Activated naive CD4-positive, alpha-beta T cell treated with anti-CD3 and anti-CD28 coated beads, Interleukin-2, amount 50 U/mL, for 16 hours (primary cell): ENCODE measurements at places on chromosomes 16 and 17.
A peak's percentile ranks its signal among the peaks of the same experiment; 100 is the strongest.

GRCh38 chr17:80640366-80641084 is 95.9 kb downstream of the RPTOR start:
- no peak for DNase-seq

DNA sequence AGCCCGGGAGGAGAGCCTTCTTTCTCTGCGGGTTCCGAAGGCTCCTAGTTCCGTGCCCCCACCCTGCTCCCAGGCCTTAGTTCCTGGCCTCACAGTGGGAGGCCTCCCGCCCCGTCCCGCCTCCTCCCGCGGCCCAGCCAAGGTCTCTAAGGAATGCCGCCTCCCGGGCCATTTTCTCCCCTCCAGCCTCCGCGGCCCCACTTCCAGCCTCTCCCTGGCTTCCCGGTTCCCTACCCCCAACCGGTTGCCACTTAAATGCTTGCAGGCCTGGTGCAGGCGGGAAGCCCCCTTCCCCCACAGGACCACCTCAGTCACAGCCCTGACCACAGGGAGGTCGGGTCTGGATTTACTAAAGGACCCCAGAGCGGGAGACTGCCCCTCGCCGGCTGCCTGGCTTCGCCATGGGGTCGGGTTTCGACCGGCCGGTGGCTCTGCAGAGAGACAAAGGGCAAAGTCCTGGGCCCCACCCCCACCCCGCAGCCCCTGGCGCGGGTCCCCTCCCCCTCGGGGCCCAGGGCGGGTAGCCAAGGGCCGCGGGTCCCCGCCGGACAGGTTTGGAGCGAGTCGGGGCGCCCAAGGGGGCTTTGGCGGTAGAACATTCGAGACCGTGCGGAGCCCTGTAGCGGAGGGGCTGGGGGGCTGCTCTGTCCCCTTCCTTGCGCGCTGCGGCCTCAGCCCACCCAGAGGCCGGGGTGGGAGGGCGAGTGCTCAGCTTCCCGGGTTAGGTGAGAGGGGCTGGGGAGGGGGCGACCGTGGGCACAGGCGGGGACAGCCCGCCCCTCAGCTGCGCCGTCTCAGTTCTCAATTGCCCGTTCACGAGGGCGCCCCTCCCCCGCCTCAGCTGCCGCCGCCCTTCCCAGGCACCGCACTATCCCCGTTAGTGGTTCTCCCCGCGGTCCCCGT is 16.4 kb downstream of the IGF2BP1 start:
- DNase-seq = no peak

DNA sequence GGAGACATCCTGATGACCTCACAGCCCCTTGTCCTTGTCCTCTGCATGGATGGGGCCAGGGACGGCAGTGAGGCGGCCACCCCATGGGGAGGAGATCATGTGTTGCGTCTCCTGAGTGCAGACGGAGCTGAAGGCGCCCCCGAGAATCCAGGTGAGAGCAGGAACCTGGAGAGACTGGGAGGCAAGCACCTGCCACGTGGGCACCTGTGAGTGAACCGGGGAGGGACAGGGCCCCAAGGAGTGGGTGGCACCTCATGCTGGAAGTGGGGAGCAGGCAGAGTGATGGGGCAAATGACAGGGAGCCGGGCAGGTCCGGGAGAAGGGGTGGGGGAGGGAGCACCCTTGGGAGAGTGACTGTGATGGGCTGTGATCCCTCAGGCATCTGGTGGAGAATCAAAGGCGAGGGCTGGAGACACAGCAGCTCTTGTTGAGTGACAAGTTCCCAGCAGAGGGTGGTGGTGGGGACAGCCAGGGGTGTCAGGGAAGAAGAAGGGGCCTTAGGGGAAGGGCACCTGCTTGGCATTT is 174.3 kb upstream of the CHMP6 start:
- DNase-seq = peak; percentile 7

DNA sequence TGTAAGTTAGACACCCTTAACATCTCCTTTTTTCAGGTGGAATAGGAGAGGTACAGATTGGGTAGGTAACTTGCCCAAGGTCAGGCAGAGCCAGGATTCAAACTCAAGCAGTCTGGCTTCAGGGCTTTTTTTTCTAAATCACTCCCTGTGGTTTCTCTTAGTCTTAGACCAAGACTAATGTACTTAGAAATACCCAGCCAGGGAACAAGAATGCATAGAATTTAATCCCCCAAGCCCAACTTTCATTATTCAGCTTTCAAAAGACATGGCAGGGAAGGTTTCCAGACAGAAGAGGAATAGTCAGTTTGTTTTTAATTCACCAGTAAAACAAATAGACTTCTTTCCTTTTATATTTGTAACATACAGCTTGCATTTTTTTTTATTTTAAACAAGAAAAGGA is 305.2 kb upstream of the RBFOX1 start:
- DNase-seq = no peak

DNA sequence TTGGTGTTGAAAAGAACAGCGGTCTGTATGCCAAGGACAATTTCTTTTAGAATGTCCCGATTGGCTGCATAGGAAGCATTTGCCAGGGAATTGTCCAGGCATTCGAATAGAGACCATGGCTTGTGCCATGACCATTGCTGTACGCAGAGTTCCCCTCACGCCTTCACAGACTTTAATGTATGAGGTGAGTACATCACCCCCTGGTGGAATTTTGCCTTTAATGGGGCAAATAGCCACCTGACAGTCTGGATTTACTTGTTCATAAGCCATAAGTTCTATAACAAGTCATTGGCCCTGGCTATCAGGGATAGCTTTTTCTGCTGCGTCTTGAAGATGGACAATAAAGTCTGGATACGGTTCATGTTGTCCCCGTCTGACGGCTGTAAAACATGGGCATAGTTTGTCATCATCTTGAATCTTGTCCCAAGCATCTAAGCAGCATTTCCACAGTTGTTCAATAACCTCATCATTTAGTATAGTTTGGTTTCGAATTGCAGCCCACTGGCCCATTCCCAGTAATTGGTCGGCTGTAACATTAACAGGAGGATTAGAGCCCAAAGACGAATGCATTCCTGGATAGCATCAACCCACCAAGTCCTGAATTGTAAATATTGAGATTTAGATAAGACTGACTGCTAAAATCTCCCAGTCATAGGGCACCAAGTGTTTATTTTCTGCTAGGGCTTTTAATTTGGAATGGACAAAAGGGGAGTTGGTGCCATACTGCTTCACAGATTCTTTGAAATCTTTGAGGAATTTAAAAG is 67.7 kb upstream of the ARL4D start:
- DNase-seq = no peak

- no peak for DNase-seq
These were observed 4.0 kb downstream of the NUPR1 start for GRCh38 chr16:28534542-28535373.

- no peak for DNase-seq
These were observed 3.4 kb upstream of the THUMPD1 start for GRCh38 chr16:20744922-20745440.

DNA sequence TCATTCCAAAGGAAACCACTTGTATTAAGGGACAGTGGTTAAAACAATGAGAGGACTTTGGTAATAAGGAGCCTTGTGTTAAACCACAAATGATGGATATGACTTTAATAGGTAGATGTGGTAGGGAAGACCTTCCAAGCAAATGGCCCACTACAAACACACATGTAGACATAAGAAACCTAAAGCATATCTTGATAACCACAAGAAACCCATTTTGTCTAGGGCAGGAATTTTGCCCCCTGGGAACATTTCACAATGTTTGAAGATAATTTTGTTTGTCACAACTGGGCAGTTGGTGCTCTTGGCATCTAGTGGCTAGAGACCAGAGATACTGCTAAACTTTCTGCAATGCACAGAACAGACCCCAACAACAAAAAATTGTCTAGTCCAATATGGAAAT is 25.8 kb downstream of the KCNJ2 start:
- no peak for DNase-seq
